ENCODE measurements at places on chromosomes 13 and 19.

DNA sequence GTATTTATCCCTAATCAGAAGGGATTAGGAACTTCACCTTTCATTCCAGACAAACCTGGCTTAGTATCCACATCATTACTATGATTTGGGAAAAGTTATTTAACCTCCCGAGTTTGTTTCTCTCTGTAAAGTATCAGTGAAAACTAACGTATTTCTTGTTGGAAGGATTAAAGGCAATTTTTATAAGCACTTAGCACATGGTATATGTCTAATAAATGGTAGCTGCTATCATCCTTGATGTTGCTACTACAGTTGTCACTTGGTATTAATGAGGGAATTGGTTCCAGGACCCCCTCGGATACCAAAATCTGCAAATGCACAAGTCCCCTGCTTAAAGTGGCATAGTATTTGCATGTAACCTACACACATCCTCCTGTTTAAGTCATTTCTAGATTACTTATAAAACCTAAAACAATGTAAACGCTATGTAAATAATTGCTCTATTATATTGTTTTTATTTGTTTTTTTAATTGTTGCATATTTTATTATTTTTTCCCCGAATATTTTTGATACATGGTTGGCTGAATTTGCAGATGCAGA is 42.7 kb upstream of the FAM124A start:
- no peak for DNase-seq

GRCh38 chr13:33863188-33863789 is 45.3 kb downstream of the RFC3 start:
- DNase-seq: no peak

GRCh38 chr19:1718420-1719291 is 34.6 kb upstream of the ONECUT3 start:
- no peak for DNase-seq

- no peak for DNase-seq
These were observed 1573.1 kb downstream of the EFNB2 start for GRCh38 chr13:104962411-104962810.

- DNase-seq: no peak
These were observed 134.2 kb downstream of the FRY start for GRCh38 chr13:32165796-32166195.

- peak; percentile 83 for DNase-seq
These were observed 533 bp upstream of the ATP8B3 start for GRCh38 chr19:1812426-1813191.

GRCh38 chr13:75687150-75687763 is 51.1 kb downstream of the LMO7 start:
- DNase-seq: no peak

GRCh38 chr13:19171563-19171962 is 10.1 kb downstream of the TUBA3C start:
- DNase-seq: no peak

DNA sequence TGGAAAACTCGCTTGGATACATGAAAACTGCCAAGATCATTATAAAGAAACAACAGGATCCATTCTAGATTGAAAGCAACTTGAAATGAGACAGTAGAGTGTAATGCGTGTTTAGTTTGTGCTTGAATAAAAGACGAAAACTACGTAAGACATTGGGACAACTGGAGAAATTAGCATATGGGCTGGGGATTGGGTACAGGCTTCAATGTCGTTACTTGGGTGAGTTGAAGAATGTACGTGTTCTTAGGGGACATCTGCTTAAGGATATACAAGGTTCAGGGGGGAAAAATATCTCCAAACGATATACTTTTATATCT is 471 bp upstream of the ERVK3-1 start:
- DNase-seq: no peak

- no peak for DNase-seq
These were observed 12.2 kb downstream of the BRD4 start for GRCh38 chr19:15320116-15320515.

GRCh38 chr13:85347251-85347650 is 452.0 kb downstream of the SLITRK6 start:
- DNase-seq: no peak
